Fibroblast of skin of right quadriceps (primary cell): ENCODE measurements at places on chromosomes 2 and 18.
A peak's percentile ranks its signal among the peaks of the same experiment; 100 is the strongest.

- DNase-seq: no peak
Observed at GRCh38 chr2:98422449-98422848, 22.2 kb upstream of the INPP4A start.

DNA sequence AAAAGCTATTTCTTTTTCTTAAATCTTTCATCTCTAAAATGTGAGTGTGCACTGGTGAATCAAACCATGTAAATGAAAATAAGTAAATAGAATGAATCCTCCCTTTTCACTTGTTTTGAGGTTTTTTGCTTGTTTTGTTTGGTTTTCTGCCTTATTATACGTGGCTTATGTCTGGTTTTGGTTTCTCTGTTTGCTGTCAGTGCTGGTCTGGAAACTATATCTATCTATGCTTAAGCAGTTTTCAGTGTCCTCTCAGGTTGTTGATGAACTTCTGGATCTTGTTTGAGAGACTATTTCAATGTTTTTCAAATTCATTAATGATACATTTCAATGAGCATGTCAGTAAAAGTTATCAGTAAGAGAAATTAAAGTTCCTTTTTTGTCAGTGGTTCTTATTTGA is 48.1 kb upstream of the TNFRSF11A start:
- no peak for DNase-seq

DNA sequence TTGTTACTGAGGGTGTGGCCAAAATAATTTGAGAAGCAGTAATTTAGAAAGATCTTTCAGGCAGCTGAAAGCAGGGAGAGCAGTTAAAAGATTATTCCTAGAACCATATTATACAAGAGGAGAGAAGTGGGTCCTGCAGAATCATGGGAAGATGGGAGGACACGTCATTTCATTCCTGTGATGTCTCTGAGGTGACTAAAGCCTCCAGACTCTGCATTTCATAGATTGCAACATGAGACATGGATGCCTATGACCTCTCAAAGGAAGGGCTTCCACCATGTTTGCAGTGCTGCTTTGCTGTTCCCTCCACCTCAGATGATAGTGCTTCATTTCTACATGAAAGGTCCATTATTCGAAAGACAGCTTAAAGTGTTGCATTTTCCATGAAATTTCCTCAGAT is 788.4 kb downstream of the TSN start:
- DNase-seq: peak; percentile 44

DNA sequence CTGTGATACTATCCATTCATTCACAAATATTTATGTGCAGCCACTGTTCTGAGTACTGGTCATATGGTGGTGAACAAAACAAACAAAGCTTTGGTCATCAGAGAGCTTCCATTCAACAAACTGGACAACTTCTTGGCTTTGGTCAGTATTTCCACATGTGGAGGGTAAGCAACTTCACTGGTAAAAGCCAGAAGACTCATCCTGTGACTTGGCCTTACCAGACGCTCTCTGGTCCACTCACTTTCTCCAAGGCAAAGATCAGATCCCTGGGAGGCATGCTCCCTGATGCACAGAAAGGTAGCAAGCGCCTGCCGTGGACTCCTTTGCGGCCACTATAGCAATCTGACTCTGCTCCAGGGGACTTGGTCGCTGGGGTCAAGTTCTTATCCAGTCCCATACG is 179.5 kb downstream of the EN1 start:
- peak; percentile 40 for DNase-seq

DNA sequence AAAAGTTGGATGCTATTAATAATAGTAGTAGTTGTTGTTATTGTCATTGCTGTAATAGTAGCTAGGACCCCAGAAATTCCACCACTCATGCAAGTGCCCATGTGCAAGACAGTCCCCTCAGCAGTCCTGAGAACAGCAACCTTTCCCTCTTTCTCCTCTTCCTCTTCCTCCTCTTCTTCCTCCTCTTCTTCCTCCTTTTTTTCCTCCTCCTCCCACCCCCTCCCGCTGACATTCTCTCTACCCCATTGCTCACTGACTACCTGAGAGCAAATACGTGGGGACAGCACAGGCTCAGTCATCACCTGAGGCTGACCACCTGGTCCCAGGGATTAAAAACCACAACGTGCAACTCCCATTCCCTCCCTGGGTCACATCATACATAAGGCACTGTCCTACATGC is 41.8 kb downstream of the SMAD7 start:
- DNase-seq: no peak

- no peak for DNase-seq
Observed at GRCh38 chr2:151904807-151905206, 76.6 kb upstream of the ARL5A start.

GRCh38 chr2:180376066-180376465 is 369.0 kb upstream of the CWC22 start:
- DNase-seq: peak; percentile 5

DNA sequence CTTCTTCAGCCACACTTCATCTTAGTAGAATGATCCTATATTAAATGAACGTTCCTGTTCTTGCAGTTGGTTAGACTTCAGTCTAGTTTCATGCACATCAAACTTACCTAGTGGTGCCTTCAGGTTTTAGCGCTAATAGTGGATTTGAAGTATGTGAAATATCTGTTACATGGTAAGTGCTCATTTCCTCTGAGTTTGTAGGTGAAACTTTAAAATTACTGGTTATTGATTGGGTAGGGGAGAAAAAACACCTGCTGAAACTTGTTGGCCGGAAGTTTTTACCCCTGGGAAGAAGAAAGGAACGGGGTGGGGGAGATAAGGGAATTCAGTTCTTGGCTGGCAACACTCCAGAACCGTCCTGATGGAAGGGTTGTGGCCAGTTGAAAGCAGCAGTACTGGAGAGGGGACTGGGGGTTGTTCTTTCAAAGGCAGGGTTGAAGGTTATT is 112.8 kb downstream of the SPTBN1 start:
- no peak for DNase-seq

DNA sequence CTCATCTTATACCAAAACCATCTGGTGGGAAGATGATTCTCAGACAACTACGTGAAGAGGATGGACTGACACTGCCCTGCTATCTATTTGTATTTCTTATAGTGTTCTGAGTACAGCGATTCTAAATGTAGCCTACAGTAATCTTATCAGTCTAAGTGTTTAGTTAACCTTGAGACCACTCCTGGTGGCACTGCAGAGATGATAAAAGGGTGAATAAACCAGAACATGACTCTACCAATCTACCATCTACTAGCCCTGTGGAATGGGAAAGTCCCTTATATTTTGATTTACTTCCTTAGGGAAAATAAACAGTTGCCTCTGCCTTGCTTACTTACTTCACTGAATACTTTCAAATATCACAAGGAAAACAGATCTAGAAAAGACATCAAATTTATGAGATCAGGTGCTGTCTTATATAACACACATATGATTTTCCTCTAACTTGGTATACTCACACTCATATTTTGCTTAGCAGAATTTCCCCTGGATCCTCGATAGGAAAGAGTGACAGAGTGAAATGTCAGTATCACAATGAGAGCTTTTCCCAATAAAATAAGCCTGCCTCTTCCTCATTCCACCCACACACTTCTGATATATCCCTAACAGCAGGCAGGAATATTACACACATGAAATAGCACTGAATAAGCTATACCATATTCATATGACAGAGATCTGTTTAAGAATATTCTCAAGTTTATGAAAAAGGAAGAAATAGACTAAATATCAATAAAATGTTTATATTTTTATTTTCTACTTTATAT is 58.6 kb upstream of the MTIF2 start:
- no peak for DNase-seq

- DNase-seq: no peak
Observed at GRCh38 chr2:150937030-150937429, 324.6 kb downstream of the RBM43 start.

DNA sequence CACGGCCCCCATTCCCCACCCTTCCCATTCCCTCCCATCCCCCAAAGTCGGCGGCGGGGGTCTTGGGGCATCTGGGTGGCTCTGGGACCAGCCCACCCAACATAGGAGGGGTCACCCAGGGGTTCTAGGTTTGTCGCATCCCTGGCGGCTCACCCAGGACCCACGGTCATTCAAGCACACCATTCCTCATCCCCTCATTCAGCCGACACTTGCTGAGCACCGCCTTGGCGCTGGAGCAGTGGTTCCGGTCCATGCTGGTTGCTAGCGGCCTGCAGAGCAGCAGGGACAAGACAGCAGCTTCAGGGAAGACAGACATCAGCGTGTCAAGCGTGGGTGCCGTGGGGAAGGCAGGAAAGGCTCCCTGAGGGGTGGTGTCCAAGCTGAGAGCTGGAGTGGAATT is 50.5 kb upstream of the OTOS start:
- DNase-seq: no peak

GRCh38 chr2:189702071-189702470 is 27.6 kb downstream of the ANKAR start:
- no peak for DNase-seq

DNA sequence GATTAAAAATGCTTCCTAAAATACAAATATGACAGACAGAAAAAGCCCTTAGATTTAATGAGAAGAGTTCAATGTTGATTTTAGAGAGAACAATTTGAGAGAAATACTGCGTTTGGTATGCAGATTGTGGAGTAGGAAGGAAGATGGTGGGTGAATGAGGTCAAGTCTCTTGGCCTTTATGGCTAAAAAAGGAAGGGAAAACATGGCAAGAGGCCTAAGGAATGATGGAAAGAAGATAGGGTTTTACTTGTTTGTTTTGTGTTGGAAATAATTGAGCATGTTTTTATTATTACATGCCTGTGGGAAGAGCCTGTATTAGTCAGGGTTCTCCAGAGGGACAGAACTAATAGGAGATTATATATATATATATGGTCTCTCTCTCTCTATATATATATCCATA is 318.1 kb downstream of the TRIB2 start:
- DNase-seq: no peak

DNA sequence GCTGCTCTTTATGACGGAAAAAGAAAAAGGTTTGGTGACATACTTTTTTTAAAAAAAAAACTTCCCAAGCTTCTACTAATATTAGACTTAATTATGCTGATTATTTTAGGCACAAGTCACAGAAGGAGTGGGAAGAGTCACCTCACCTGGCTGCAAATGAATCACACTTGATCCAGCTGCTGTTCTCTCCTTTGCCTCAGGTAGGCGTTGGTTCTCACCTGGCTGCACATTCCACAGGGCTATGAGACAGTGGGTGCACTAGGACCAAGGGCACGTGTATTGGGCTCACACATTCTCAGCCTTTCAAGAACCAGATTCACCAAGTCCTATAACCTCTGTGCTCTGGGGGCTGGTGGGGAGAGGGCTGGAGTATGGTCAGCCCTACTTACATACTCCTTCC is 93.3 kb downstream of the TGFA start:
- DNase-seq: no peak

GRCh38 chr2:10235909-10236550 is 66.7 kb upstream of the HPCAL1 start:
- no peak for DNase-seq

DNA sequence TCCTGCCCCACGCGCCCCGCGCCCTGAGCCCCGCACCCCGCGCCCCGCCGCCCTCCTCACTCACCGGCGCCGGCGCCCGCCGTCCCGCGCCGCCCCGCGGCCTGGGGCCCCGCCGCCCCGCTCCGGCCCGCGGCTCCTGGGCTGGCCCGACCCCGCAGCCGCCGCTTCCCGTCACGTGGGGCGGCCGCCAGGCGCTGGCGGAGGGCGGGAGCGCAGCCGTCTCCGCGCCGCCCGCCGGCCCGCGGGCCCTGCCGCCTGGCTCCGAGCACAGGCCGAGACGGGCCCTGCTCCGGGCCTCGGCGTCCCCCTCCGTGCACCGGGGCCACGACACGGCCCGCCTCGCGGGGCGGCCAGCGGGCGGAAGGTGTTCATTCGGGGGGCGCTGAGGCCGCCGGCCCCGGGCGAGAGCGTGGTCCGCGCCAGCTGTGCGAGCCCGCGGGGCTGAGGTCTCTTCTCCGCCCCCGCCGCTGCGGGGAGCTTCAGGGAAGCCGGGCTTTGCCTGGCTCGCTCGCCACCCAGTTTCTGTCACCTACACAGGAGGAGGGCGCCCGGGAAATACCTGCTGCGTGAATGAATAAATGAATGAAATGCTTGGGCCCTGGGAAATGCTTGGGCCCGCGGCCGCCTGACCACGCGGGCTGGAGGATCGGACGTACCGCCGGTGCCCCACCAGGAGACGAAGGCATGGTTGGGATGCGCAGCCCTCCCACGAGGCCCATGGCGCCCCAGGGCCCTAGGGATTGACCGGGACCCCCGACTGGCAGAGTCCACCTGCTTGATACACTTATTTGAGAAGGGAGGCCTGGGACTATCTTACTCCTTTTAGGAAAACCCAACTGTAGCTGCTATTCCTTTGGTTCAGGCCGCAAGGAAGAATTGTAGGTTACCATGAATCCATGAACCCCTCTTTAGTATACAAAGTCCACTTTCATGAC is at the start of gene TGFBRAP1:
Gene TGFBRAP1, minus strand, starts transcription at position 175 of the 935 bp plus-strand sequence. CDS start 21,434 bp downstream, outside the sequence.
- peak; percentile 49 for DNase-seq

DNA sequence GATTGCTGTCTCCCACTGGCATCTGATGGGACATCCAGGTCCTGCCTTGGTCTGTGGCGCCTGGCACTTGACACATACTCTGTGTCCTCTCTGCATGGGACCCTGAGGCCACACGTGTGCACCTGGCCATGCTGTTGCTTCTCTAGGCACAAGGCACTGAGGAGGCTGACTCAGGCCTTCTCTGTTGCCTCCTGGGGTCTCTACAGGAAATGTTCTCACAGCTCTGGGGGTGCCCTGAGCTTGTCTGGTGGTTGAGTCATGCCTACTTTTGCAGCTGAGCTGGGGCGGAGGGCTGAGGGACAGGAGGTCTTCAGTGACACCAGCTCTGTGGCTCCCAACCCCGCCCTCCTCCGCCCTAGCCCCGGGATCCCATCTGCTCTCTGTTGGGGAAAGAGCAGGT is 207.0 kb upstream of the HS6ST1 start:
- peak; percentile 49 for DNase-seq

DNA sequence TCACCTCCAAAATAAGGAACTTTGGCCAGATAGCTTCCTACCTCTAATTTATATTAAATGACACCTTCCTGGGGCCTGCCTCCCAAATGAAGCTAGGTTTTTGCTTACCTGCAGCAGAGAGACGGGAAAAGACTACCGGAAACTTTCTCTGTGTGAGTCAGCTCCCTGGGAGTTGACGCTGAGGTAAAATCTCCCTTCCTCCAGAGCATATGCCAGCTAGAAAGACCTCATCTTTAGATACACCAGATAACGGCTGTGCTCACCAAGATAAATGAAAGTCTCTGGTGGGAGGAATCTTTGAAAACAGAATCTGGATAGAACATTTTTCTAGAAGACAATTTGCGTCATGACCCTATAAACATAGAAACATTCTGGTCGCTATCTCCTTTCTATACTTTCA is 99.7 kb upstream of the RFX8 start:
- no peak for DNase-seq

- DNase-seq: no peak
Observed at GRCh38 chr2:195603998-195604397, 53.0 kb upstream of the SLC39A10 start.

GRCh38 chr2:239711911-239712570 is 311.2 kb upstream of the HDAC4 start:
- DNase-seq: no peak

DNA sequence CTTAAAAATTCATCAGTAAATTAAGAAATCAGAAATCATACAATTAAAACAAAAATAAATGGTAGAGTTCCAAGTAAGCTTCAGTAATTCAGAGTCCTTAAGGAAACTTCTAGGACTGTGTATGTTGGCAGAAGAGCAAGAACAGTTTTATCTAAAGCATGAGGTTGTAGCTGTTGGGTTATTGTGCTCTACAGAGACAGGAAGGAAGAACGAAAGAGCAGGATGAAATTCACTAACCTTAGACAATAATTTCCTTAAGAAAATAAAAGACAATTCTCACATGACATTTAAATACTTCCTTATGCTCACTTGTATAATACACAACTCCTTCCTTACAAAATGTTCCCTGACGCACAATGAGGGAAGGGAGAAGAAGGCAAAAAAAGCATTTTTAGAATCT is 133.4 kb downstream of the STK39 start:
- no peak for DNase-seq
